Hematopoietic multipotent progenitor cell (in vitro differentiated cells): ENCODE measurements at places on chromosomes 4 and X. TPM values are rescaled to one million over a fixed set of nuclear protein-coding genes. Genes with fewer than 3 reads are reported as not detected.
A peak's percentile ranks its signal among the peaks of the same experiment; 100 is the strongest.

OTC gene
- total RNA-seq = not detected

- peak; percentile 50 for DNase-seq
Observed at GRCh38 chr4:125849869-125850268, 535.1 kb downstream of the FAT4 start.

S100P gene
- total RNA-seq = 0.27 TPM

DNA sequence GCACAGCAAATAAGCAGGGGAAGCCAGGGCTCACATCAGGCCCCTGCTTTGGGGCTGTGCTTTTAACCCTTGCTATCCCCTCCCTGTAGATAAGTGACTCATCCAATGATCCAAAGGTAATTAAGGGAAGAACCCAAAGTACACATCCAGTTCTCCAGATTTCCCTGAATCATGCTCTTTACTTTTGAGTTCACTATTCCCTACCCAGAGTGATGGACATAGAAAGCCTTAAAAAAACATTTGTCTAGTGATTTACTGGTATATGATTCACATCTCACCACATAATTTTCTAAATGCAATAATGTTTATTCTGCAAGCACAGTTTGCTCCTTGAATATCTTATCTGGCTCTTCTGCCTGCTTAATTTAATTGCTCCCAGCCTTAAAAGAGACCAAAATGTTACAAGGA lies 136.2 kb downstream of the PPP3CA start:
- DNase-seq = no peak

- DNase-seq = no peak
Observed at GRCh38 chrX:140764401-140764919, 54.9 kb downstream of the LINC00632 start.

DNA sequence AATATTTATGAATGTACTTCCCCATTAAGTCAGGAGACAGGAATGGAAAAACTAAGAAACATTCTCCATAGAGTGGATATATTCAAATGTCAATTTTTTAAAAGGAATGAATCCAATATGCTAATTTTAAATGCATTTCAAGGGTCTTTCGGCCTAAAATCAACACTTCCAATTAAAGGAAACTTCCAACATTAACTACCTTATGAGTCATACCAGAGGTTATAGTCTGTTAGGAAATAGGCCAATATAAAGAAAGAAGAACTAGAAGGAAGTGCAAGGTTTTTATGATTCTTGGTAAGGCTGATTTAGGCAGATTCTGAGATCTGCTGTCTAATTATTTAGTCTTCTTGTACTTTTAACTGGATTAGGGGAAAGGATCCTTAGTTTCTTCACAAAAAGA lies 260.1 kb upstream of the EDNRA start:
- DNase-seq = no peak

UVSSA gene
- 11.0 TPM for total RNA-seq

HERC3 gene
- 21.3 TPM for total RNA-seq

DNA sequence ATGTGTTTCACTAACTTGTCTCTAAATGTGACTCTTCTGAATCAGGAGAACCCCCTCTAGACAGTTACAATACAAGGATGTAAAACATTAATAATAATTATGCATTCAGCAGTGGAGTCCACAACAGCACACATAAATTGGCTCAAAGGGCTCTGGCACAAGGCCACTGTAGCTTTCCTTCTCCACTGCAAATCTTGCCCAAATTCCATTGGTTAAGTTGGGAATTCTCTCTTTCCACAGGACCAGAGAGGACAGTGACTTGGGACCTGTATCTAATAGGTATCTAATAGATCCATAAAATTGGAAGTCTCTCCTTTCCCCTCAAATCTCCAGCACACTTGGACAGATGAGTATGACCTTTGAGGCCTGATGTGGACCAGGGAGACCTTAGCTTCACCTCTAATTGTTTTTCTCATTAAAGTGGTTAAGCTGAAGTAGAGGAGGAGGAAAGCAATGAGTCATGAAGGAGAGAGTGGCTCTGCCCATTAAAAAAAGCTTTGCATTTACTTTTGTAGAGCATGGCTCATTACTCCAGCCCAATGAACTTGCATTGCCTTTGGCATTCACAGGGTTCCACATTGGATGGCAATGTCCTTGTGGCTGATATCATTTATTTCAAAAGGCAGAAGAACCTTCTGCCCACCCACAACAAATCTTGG lies 72.3 kb upstream of the SH3RF1 start:
- DNase-seq = no peak

DNA sequence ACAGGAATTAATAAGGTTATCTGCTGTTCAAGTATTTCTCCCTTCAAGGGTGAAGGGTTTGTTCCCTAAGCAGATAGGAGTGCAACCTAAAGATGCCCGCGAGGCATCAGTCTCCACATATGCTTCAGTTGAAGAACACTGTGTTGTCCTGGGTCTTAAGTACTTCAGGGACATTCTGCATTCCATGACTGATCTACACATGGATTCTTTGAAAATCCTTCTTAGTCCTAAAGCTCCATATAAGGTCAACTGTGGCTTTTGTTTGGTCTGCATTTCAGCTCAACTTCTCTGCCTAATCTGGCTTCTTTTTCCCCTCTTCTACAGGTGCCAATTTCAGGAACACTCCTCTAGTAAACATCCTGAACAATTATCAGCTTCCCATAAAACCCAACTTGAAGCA lies 21.8 kb upstream of the CTSO start:
- DNase-seq = no peak

DNA sequence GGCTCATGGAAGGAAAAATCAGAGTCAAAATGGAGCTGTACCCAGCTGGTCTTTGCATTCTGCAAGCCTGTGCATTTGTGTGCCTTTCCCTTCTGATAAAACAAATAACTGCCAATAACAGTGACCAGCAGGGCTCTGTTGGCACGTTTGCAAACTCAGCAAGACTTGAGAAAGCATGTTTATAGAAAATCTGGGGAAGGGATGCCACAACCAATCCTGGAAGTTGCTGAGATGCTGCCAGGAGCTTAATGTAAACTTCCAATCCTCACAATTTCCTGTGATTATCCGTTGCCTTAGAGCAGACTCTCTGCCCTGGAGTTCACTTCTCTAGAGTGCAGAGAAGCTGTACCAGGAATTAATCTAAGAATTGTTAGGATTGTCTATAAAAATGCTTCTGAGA lies 6.9 kb upstream of the ANXA3 start:
- no peak for DNase-seq

GRCh38 chr4:21697583-21697982 lies 251.0 kb downstream of the KCNIP4 start:
- DNase-seq = no peak

MAGED4B gene
- 13.2 TPM for total RNA-seq

DNA sequence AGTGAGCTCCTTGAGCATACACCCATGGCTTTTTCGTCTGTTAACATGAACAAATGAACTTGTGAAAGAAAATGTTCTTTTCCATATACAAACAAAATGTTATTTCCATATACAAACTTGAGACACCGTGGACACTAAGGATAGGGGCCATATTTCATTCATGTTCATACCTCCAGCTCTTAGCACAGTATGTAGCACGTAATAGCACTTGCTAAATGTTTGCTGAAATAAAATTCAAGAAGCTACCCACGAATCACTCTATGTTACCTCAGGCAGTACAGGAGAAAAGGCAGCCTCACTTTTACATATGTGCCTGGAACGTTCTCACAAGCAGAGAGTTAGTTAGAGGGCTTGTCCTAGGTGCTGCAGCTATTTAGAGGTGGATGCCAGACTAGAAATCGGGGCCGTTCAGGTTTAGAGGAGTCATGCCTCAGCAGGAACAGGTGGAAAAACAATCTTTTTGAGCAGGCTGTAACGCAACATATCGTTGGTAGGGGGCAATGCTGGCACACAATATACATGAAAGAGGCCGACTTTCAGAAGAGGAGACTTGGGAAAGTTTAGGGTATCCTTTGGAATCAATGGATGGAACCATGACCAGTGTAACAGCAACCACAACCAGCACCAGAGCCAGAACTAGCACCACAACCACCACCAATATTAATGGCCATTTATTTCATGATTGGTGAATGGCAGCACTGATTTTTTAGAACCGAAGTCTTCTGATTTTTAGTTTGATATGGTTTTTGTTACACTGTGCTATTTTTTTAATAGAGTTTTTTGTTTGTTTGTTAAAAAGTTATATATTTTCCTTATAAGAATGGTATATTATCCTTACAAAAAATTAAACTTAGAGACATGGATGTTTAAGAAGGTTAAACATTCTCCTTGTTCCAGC lies 14.8 kb upstream of the PAQR3 start:
- DNase-seq = peak; percentile 22

DNA sequence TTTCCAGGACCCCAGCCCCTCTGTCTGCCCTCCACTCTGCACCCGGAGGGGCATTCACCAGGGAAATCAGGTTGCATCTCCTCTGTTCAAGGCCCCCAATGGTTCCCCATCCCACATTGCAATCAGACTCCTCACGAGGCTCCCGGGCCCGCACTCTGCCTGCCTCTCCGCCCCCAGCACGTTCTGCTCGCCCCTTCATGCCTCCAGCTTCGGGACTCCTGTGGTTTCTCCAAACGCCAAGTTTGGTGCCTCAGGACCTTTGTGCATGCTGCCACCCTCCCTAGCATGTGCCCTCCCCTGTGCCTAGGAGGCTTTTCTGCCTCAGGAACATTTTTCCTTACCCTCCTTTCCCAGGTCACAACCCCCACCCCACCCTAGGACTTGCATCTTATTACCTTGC lies 183.6 kb upstream of the PSAPL1 start:
- no peak for DNase-seq

ZNF141 gene
- total RNA-seq = 11.0 TPM

ATG4A gene
- 5.7 TPM for total RNA-seq

GRCh38 chr4:56655209-56655626 lies 25.9 kb downstream of the HOPX start:
- DNase-seq = no peak

GRCh38 chr4:126838941-126839679 lies 793.6 kb upstream of the INTU start:
- no peak for DNase-seq

GRCh38 chr4:183353557-183353956 lies 31.3 kb upstream of the CLDN24 start:
- DNase-seq = no peak

STOX2 gene
- 0.81 TPM for total RNA-seq

DNA sequence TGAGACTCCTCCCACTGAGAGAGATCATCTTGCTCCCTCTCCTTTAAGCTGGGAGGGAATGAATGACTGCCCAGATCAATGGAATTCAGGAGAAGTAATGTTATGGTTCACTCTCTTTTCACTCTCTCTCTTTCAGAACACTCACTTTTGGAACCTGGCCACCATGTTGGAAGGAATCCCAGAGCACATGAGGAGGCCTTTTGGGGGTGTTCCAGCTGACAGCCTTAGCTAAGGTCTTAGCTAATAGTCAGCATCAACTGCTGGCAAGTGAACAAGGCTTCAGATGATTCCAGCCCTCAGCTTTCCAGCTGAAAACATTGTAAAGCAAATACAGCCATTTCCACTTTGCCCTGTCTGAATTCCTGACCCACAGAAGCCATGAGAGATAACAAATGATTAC lies 124.0 kb upstream of the CLNK start:
- DNase-seq = no peak

- no peak for DNase-seq
Observed at GRCh38 chr4:154732669-154733068, 11.1 kb upstream of the LRAT start.

DNA sequence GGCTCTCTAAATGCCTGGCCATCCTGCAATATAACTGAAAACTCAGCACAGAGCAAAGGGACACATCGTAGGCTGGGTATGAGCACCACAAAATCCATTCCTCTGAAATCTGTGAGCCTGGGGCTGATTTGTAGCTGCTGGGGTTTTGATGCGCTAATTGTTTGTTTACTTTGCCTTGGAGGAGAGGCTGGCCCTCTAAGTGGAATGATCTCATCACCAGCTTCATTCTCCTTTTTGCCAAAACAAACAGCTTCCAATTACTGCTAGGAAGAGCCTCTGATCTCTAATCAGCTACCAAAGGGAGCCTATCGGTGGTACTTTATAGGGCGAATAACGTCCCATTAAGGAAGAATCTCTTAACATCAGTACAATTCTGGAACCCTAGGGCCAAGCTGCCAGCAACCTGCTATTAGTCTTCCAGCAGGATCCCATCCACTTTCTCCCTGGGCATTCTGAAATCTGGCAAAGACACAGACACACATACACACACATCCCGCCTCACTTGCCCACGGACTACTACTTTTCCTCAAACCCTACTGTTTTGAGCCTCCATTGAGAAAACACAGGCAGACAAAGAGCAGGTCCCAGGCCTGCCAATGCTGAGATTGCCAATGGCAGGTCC lies 5.8 kb downstream of the ANOS1 start:
- DNase-seq = no peak

- no peak for DNase-seq
Observed at GRCh38 chrX:31092970-31093638, 21.3 kb upstream of the FTHL17 start.

ATP2B3 gene
- total RNA-seq = not detected

GRCh38 chr4:100288811-100289529 lies 98.7 kb upstream of the DDIT4L start:
- no peak for DNase-seq

DCHS2 gene
- total RNA-seq = under 0.01 TPM

MUC7 gene
- not detected for total RNA-seq

CT45A3 gene
- total RNA-seq = not detected

KLF8 gene
- 4.0 TPM for total RNA-seq

DNA sequence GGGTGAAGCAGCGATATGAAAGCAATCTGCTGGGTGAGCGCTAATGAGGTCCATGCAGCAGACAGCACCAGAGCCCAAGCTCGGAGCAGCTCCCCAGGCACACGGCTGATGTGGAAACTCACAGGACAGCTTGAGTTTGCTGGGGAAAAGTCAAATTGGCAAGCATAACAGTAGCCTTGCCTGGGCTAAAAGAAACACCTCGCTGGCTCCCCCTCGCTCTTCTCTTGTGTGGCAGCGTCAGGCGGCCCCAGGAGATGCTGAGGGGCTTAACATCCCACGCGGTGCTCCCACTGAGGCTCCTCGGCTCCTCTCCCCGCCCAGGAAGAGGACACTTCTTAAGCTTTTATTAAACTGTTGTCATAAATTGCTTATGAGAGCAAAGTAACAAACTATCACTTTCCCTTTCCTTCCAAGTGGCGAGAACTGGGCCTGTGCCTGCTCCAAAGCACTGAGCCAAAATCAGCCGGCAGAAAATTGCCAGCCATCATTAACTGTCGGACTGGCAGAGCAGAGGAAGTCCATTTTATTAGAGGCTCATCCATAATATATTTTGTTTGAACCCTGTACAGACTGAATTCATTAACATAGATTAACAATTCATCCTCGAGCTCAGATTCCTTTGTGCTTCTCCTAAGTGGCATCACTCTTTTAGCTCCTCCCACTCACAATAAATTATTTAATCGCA lies 111.4 kb downstream of the TSPAN5 start:
- DNase-seq = no peak

GRCh38 chrX:13835825-13836224 lies 18.9 kb upstream of the GPM6B start:
- no peak for DNase-seq

DNA sequence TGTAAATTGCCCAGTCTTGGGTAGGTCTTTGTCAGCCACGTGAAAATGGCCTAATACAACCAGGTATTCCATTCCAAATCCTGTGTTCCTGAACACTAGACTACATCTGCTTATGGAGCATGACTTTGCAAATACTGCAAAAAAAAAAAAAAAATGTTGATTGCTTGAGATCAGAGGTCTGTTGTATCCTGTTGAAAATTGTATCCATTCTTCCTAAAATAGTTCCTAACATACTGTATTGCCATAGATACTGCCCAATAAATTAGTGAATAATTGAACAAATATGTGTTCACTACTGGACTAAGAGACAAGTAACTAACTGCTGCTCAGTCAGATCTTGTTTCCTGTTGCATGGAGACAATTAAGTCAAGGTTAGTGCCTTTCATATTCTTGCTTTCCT lies 164.3 kb upstream of the PABPC4L start:
- no peak for DNase-seq

LRCH2 gene
- total RNA-seq = 0.54 TPM

PCSK1N gene
- total RNA-seq = 1.1 TPM

GRCh38 chr4:5374592-5374991 lies 323.3 kb downstream of the STK32B start:
- no peak for DNase-seq
